ENCODE measurements at places on chromosomes 11 and 22. TPM values are rescaled to one million over a fixed set of nuclear protein-coding genes. Genes with fewer than 3 reads are reported as not detected.

Gene BBOX1
- total RNA-seq: not detected

Gene EHF
- 0.55 TPM for total RNA-seq

Gene PATE4
- not detected for total RNA-seq

Gene TH
- total RNA-seq: 0.09 TPM

Gene MS4A7
- not detected for total RNA-seq

Gene GATD1
- 47.9 TPM for total RNA-seq

Gene MS4A15
- total RNA-seq: not detected

Gene RFPL1
- total RNA-seq: not detected

Gene SYCE3
- total RNA-seq: 0.34 TPM

Gene C11orf21
- total RNA-seq: not detected

Gene ARHGAP42
- total RNA-seq: 10.9 TPM

All from A549 treated with DMSO at 1 μM for 4 hours (cell line).